Activated CD4-positive, CD25-positive, alpha-beta regulatory T cell treated with anti-CD3 and anti-CD28 coated beads, Interleukin-2, amount 50 U/mL, for 16 hours (primary cell): ENCODE measurements at places on chromosomes 11 and 22.

DNA sequence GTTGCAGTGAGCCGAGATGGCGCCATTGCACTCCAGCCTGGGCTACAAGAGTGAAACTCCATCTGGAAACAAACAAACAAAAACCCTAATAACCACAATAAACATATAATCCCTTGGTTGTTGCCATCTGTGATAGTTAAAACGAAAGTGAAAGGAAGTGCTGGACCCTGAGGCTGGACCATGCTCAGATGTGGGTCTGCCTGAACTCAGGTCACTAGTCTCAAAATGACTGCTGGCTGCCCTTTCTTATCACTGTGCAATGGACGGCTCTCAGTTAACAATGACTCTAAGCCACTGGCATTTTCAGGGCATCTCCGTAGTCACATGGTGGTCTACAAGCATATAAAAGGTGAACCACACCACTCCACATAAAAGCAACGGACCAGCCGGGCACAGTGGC is 48.2 kb upstream of the FTH1 start:
- no peak for DNase-seq

DNA sequence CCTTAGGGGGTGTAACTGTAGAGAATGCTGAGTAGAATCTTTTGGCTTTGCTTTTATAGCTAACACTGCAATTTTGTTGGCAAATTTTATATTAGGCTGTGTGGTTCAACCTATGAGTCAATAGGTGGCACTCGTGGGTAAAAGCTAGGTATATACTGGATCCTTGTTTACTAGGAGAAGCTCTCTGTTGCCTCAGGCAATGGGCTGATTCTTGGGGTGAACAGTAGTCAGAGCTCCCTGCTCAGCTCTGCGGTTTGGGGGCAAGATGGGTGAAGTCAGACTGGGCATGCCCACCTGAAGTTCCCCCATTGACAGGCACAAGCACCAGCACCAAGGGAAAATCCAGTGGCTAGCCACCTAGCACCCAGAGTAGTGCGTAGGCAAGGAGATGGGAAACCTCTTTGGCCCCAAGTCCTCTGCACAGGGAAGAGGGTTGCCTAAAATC is 238.7 kb downstream of the FAM181B start:
- no peak for DNase-seq

DNA sequence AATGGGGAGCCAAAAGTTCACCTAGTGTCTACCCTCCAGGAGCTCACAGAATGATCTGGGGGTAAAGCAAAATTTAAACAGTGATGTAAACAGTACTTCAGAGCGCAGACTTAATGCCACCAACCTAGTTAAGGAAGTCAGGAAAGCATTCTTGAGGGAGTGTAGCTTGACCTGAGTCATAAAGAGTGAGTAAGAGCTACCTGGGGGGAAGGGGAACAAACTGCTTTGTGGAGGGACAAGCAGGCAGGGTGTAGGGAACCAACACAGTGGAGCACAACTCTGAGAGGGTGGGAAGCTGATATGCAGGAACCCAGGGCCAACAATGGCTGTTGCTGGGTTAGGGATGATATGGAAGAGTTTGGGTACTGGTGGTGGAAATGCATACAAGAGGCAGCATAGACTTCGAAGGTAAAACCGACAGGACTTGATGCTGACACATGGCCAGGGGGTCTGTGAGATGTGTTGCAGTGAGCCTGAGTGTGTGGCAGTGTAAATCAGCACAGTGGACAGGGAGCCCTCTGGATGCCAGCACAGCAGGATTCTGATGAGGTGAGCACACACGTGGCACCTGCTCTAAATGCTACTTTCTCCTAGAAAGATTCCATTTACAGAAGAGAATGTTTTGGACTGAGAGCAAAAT is 58.3 kb upstream of the CYP2D6 start:
- DNase-seq: no peak

DNA sequence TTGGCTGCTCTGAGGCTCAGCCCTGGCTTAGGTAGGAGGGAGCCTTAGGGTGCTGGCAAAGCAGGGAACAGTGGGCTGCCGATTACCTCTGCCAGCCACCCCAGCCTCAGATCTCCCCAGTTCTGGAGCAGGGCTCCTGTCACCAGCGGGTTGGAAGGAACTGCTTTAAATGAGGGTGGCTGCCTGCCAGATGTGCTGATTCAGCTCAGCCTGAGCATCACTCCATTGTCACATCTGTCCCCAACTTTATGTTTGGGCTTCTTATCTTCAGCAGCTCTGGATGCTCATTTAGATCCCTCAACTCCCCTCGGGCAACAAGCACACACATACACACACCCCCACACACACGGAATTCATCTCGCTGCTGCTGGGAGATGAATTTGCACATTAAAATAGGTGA is 16.9 kb upstream of the ANKK1 start:
- DNase-seq: no peak

DNA sequence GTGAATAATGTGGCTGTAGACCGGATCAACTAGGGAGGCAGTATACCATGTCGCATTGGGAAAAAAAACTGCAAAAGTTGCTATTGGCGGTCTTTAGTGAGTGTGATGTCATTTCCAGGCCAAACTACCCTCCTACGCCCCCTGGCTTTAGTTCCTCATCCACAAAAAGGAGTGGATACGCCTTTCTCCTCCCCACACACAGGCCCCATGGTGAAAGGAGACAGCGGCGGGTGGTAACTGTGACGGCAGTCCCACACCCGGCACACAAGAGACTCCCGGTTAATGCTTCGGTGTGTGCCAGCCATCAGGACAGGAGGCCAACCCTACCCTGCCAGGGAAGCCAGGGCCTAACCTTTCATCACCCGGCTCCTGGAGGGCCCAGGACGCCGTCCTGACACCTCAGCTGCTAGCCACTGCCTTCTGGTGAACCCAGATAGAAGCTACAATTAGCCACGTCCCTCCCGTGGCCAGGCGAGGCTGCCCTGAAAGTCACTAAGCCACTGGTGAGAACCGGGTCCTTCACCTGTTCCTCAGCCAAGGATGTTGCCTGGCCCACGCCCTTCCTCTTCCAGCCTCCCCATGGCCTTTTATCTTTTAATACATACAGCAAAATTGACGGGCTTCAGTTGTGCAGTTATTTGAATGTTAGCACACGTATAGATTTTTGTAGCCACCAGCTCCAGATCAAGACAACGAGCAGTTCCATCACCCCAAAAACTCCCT is 10.8 kb downstream of the TP53I11 start:
- no peak for DNase-seq

GRCh38 chr11:69910519-69911309 is 91.5 kb upstream of the FGF3 start:
- DNase-seq: no peak

- no peak for DNase-seq
Observed at GRCh38 chr11:128634395-128634794, 47.0 kb upstream of the ETS1 start.

GRCh38 chr11:73614591-73614990 is 16.7 kb upstream of the FAM168A start:
- DNase-seq: no peak

DNA sequence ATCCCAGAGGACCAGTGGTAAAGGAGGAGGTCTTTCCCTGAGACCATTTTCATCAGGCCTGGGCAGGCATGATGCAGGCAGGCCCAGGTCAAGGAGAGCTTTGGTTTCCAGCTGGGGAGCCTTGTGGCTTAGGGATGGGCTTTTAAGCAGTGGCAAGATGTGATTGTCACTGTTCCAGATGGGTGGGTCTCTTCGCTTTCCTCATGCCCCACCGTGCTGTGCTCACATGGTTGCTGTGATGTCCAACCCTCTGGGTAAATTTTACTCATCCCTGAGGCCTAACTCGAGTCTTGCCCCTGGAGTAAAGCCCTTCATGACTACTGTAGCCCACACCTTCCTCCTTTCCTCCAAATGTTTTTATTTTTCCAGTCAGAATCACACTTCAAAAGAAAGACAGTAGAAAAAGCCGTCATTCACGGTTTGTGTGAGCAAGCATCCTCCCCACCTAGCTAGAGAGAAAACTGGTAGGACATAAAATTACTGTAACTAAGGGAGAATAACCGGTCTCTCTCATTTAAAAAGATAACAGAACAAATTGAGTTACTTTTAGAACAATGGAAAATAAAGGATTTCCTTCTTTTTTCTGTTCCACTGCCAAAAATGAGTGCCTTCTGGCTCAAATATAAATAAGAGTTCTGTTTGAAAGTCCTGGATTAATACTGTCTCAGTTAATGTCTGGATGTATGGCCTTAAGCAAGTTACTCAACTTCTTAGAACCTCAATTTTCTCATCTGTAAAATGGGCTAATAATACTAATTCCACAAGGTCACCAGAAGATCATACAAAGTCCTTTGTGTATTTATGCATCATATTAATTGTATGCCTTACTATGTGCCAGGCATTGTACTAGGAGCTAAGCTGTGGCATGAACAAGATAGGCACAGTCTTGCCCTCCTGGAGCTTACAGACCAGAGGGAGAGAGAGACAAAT is 84.9 kb downstream of the ME3 start:
- DNase-seq: no peak

DNA sequence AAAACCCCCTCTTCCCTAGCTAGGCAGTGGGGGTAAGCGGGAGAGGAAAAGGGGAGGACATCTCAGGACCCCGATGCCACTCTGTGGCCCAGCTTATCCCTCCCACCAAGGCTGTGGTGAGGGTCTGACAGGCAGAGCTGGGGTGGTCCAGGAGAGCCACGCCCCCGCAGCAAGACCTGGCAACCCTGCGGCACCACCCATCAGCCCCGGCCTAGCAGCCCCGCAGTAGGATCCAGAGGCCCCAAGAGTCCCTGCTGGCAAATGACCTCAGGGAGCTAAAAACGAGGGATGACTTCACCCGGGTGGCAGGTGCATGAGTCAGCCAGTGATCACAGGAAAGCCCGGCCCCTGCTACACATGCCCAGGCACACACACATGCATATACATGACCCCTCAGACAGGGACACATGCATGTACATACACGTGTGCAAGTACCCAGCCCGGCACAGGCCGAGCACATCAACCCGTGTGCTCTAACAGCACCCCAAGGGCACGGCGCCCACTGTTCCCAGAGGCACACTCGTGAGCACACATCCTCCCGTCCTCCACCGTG is 32.3 kb downstream of the ARVCF start:
- DNase-seq: no peak

DNA sequence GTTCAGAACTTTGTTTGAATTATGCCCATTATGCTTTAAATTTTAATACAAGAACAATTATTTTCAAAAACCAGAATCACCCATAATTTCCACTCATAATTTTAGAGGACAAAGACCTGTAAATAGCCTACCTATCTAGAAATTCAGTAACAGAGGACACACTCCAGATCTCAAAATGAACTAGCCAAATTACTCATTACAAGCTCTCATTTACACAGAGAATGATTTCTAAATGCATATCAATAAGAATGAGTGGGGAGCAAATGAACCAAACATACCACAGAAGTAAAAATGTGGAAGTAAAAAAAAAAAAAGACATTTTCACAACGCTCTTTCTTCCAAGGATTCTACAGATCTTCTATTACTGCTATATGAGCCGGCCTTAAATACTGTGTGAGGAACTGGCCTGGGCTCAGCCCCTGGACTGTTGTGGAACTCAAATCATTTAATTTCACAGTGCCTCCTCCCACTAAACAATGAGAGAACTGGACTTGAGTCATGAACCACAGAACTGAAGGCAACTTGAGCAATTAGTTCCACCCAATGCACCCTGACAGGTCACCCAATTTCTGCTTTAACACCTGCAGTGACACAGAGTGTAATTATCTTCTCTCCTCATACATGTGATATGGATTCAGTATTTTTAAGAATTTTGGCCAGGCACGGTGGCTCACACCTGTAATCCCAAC is 8.0 kb downstream of the MRTFA start:
- no peak for DNase-seq

DNA sequence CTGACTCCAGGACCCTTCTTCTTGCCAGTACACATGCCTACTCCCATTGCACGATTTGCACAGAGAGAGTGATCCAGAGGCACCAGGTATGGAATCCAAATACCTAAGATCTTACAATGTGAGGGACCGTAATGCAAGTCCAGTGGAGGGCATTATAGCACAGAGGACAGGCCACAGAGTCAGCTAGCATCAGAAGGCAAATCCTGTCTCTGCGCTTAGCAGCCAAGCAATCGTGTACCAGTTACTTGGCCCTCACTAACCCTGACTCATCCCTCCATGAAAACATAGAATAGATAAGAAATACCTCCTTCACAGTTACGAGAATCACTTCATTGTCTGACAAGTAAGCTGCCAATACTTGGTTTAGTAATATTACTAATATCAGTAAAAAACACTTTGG is 69.7 kb upstream of the SLC6A5 start:
- no peak for DNase-seq

DNA sequence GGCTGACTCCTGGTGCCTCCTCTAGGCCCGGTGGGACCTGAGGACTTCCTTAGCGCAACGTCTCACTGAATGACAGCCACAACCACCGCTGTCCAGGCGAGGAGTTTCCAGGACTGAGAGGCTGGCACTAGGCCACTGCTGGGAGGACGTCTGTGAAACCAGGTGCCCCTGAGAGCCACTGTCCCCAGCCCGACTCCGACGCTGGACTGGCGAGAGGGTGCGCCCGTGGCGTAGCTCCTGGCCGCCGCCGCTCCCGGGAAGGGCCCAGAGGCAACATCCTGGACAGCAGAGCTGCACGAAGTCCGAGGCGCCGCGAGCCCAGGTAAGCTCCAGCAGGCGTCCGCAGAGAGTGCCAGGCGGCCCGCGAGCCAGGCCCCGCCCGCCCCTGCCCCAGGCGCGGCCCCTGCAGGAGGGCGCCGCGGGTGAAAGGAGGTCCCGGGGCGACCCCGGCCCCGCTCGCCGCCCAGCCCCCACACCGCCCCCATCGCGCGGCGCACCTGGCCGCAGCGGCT is 525 bp downstream of the DGCR2 start:
- no peak for DNase-seq

- DNase-seq: no peak
Observed at GRCh38 chr11:95283650-95284049, 52.6 kb upstream of the SESN3 start.

GRCh38 chr11:33582636-33583325 is 117.8 kb downstream of the C11orf91 start:
- DNase-seq: no peak

- no peak for DNase-seq
Observed at GRCh38 chr22:46763051-46763705, 728 bp downstream of the TBC1D22A start.

GRCh38 chr11:13118650-13119049 is 109.5 kb downstream of the RASSF10 start:
- DNase-seq: no peak

DNA sequence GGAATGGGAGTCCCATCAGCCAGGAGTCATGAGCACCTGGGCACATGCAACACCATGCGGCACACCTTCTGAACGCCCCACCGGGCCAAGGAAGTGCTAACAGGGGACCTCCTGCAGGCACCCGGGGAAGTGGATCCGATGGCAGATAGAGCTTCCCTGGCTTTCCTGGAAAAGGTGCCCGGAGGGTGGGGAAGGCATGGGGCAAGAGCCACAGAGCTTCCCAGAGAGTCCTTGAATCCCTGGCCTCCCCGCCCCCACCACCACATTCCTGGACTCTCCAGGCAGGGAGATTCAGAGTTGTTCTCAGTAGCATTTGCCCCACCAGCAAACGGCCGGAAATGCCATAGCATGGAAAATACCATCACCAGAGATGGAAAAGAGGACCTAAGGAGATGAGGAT is 8.3 kb downstream of the TRIM29 start:
- no peak for DNase-seq

- DNase-seq: no peak
Observed at GRCh38 chr22:39908136-39908535, 7.3 kb downstream of the GRAP2 start.

GRCh38 chr11:92308366-92308765 is 83.7 kb downstream of the FAT3 start:
- no peak for DNase-seq

- no peak for DNase-seq
Observed at GRCh38 chr11:117681438-117681837, 115.6 kb downstream of the DSCAML1 start.
